ENCODE measurements at places on chromosomes 1 and 21. TPM values are rescaled to one million over a fixed set of nuclear protein-coding genes. Genes with fewer than 3 reads are reported as not detected.

The CHIA gene
- not detected for polyA plus RNA-seq

The CAMSAP2 gene
- 16.4 TPM for polyA plus RNA-seq

The FNDC7 gene
- not detected for polyA plus RNA-seq

The KRTAP19-3 gene
- polyA plus RNA-seq, result not detected

The MPZ gene
- 12.0 TPM for polyA plus RNA-seq

The PROX1 gene
- 10.7 TPM for polyA plus RNA-seq

Data from hindlimb muscle (tissue), 1 donor.